ENCODE measurements at places on chromosomes 6 and 20.
A peak's percentile ranks its signal among the peaks of the same experiment; 100 is the strongest.

DNA sequence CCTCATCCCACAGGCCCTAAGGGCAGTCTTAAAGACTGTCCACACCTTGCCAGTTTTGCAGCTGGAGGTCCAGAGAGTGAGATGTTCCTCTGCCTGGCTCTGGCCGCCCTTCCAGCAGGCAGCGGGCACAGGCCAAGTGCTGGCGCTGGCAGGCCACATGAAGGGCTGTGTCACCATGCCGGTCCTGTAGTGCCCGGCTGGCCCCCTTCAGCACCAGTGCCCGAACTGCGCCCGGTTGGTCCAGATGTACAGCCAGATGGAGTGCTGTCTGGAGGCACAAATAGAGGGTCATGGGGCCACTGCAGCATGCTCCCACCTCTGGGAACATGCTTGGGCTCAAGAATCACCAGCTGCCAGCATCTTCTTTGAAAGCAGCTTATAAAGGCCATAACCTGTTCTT is 3.8 kb downstream of the NFKBIE start:
- no peak for DNase-seq

GRCh38 chr6:149854532-149854931 is 9.6 kb downstream of the LRP11 start:
- no peak for DNase-seq

GRCh38 chr6:28117386-28118050 is 6.9 kb upstream of the ZSCAN16 start:
- no peak for DNase-seq

DNA sequence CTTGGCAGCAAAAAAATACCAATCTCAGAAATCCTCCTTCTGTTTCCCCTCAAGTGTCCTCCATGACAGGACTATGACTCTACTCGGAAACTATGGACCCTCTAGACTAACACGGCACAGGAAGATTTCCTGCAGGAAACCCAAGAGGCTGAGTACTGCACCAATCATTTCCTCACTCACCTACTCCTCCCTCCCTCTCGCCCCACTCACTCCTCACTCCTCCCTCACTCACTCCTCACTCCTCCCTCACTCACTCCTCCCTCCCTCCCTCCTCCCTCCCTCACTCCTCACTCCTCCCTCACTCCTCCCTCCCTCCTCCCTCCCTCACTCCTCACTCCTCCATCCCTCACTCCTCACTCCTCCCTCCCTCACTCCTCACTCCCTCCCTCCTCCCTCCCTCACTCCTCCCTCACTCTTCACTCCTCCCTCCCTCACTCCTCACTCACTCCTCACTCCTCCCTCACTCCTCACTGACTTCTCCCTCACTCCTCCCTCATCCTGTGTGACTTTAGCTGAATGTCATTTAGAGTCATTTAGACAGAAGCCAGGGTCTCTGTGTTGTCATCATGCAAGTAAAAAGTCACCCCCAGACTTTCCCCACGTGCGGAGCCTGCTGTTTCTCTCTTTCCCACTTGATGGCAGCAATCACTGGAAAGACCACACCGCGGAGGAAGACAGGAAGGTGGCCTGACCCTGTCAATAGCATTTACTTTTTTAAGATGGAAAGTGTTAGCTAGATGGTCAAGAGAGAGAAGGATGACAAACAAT is 226.8 kb upstream of the PDE10A start:
- peak; percentile 29 for DNase-seq

DNA sequence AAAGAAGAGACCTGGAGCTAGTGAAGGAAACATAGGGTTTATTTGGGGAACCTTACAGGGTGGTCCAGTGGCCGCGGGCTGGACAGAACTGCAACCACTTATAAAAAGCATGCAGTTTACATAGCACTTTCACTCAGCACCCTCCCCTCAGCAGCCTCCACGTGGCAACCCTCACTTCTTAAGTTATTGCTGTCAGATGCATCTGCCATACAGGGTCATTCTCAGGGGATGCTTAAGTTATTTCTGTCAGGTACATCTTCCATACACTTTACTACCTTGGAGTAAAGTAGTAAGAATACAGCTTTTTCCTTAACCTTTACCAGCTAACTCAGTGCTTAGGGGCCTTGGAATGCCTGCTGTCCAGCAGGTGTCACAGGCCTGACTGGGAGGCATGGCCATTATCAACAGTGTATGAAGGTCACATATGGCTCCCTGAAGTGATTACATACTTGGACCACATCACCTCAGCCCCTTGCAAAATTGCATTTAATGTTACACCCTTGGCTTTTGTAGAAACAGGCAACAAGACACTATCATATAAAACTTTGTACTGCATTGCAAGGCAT is 2.0 kb upstream of the NOL7 start:
- no peak for DNase-seq

GRCh38 chr20:13580707-13581106 is 58.0 kb downstream of the TASP1 start:
- no peak for DNase-seq

GRCh38 chr6:155872961-155873360 is 417.3 kb upstream of the NOX3 start:
- DNase-seq, result no peak

- no peak for DNase-seq
These were observed 182.2 kb downstream of the AKAP7 start for GRCh38 chr6:131317516-131317915.

- DNase-seq, result no peak
These were observed 41.3 kb upstream of the PLAGL1 start for GRCh38 chr6:144049386-144049785.

GRCh38 chr6:132730560-132730959 is 16.7 kb upstream of the VNN1 start:
- no peak for DNase-seq

DNA sequence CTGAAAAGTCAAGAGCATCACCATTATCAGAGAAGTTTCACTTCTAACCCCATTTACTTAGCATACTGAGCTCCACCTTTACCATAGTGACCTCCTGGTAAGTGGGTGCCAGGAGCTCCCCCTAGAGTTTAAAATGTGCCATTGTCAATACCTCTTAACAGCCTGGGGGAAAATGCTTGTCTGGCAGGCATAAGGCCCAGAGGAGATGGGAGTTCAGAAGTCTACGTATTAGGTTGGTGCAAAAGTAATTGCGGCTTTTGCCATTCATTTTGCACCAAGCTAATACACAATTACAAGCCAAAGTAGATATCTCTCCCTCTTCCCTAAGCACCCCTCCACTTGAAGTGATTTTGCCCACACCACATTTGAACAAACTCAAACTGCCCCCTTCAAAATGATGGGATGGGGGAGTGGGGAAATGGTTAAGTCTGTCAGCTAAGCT is 919.0 kb downstream of the KIF16B start:
- peak; percentile 39 for DNase-seq

- no peak for DNase-seq
These were observed 41.2 kb upstream of the CHRNA4 start for GRCh38 chr20:63402181-63402859.

DNA sequence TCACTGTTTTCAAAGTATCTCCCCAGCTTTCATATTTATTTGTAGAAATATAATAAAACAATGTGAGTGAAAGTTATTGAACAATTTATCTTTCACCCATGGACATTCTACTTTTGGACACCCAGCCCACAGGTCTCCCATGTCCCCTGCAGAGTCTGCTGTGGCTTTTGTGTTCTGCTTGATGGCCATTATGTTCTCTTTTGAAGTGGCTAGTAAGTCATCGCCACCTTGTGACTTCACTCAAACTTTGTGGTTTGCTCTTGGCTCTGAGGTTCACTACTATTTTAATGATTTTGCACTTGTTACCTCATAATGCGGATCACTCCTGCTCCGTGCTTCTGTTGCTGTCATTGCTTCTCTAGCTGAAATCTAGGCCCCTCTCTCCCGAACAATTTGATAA is 10.2 kb upstream of the DEFB113 start:
- DNase-seq, result no peak

GRCh38 chr6:110054664-110055386 is 76.7 kb downstream of the GPR6 start:
- DNase-seq, result no peak

DNA sequence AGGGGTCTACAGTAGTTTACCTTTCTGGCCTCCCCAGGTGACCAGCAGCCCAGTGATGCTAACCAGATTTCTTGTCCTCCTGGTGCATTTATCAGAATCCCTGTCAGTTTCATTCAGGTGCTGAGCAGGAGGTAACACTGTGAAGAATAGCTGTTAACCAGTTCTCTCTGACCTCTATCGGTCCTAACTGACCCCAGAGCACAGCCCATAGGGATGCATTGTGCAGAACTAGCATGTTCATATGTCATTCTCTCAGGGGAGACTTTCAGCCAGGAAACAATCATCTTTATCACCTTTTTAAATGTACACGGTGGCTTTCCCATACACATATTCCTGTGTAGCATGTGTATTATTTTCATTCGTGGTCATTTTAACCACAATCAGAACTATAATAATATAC is 49.9 kb downstream of the CNR1 start:
- DNase-seq, result no peak

- DNase-seq, result no peak
These were observed 26.4 kb downstream of the SLC35F1 start for GRCh38 chr6:117933471-117933870.

- DNase-seq, result no peak
These were observed 268.3 kb downstream of the CDKAL1 start for GRCh38 chr6:20802596-20802995.

DNA sequence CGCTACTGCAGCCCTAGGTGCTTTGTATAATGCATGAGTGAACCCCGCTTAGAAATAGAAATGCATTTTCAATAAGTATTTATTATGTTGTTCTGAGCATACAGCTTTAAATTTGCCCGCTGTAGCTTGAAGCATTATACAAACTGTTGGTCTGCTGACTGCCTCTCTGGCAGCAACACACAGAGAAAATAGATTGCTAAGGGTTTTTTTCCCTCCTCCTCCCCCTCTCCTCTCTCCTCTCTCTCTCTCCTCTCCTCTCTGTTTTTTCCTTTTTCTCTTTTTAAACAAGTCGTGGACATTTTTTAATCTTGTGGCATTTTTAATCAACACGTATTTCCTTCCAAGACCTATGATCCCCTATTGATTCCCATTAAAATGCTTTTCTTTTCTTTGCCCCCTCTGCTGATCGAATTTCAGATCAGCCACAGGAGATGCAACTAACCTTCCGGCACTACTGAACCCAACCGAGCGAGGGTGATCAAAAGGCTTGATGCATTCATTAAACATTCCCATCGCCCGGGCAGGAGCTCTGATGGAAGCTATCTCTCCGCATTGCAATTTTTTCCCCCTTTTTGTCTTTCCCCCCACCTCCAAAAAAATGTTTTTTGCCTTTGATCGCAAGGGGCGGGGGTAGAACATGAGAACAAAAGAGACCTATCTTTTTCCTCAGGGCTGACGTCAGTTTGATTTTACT is 90.7 kb upstream of the ARID1B start:
- peak; percentile 53 for DNase-seq

DNA sequence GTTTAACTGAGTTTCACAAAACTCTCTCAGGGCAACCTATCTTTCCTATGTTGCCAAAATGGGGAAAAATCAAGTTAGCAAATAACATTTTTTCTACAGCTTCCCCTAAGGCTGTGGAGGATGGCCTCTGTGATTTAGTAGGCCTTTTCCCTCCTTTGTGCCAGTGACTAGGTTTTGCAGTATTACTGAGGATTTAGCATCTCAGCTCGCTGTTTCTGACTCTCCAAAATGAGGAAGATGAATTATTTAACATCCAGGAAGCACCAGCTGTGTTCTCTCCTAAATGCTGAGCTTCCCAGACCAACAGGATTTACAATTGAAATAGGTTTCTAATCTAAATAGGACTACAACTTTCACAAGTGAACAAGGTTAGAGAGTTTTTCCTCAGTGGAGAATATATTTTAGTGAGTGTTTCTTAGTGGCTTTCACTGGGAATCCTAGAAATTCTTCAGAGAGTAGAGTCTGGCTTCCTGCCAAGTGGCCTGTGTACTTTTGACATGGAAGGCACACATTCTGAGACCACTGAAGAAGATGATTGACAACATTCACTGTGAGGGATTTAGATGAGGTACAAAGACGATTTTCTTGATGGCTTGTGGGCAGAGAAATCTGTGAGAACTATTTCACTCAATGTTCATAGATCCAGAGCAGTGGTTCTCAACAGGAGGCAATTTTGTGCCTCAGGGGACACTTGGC is 62.4 kb downstream of the PTCHD4 start:
- DNase-seq, result no peak

DNA sequence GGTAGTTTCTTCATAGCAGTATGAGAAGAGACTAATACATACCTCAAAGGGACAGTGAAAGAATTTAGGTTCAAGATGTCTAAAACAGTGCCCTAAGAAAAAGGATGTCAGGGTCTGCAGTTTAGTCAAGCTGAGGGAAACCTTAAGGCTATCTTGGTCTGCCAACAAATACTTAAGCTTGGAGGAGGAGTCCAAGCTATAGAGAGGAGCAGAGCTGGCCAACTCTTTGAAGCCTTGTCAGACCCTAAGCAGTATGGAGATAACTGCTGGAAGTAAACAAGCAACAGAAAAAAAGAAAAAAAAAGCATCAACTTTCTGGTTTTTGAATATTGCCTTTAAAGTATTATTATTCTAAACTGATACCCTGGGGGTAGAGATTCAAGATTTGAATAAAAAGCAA is 1518.1 kb downstream of the GRIK2 start:
- DNase-seq, result no peak

DNA sequence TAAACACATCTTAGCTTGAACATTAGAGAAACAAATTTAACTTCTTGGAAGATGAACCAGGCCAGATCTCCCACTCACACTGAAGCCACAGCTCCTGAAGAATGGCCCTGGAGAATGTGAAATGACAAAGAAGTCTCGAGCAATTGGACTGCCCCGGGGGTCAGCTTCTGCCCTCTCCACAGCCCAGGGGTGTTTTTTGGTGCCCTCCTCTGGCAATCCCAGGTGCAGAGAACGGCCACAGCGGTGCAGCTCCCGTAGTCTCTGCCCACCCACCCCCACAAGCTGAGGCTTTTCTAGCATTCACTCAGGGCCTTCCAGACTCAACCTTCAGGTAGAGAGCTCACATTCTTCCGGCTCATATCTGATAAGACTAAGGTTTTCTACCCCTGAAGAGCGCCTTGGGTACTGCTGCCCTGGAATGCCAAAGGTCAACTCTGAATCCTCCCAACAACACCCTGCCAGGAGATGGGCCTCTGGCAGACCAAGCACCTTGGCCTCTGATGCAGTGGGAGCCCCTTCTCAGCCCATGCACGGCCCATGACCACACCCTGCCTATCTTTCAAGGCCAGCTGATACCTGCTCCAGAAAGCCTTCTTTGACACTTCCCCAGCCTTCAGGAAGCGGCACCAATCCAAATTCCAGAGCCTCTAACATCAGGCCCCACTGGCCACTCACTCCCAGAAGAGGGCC is 208.3 kb downstream of the SYNDIG1 start:
- no peak for DNase-seq

GRCh38 chr6:137699031-137699683 is 167.9 kb upstream of the TNFAIP3 start:
- no peak for DNase-seq
